CD8-positive, alpha-beta memory T cell (primary cell): ENCODE measurements at places on chromosomes 7 and 10. TPM values are rescaled to one million over a fixed set of nuclear protein-coding genes. Genes with fewer than 3 reads are reported as not detected.

DNA sequence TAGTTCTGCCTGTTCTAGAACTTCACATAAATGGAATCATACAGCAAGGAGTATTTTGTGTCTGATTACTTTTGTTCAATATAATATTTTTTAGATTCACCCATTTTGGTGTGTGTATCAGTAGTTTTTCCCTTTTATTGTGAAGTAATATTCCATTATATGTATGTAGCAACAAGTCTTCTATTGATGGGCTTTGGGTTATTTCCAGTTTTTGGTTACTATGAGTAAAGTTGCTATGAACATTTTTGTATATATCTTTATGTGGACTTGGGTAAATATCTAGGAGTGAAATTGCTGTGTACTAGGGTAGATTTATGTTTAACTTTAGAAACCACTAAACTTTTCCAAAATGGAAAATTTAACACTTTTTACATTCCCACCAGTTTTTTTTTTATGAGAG, 35.7 kb downstream of the ADK start:
- DNase-seq = no peak
- no peaks in the 10 kb centered on the region for H3K36me3 ChIP-seq
- H3K27me3 ChIP-seq = no peaks in the 10 kb centered on the region

DNA sequence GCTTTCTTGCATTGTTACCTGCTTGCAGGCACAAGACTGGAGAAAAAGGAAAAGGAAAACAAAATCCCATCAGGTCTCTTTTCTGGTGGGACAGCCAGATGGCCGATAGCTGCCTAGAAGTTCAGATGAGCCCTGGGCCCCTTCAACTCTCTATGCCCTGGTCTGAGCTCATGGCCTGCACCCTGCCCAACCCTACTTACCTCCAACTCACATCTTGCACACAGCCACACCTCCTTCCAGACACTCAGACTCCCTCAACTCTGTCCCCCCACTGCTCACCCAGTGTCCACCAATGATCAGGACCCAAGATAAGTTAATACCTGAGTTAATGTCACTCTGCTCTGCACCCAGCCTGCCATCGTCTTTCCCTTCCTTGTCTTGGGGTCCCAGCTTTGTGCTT, 10.9 kb downstream of the RBP3 start:
- H3K27ac ChIP-seq = no peak overlapping the region
- H3K36me3 ChIP-seq = no peaks in the 10 kb centered on the region
- no peaks in the 10 kb centered on the region for H3K4me1 ChIP-seq
- no peak overlapping the region for H3K4me3 ChIP-seq

- DNase-seq = no peak
- no peaks in the 10 kb centered on the region for H3K4me1 ChIP-seq
- no peaks in the 10 kb centered on the region for H3K27me3 ChIP-seq
- H3K27ac ChIP-seq = no peak overlapping the region
- H3K36me3 ChIP-seq = no peaks in the 10 kb centered on the region
Observed at GRCh38 chr10:78267598-78267997, 233.9 kb downstream of the RPS24 start.

- no peak for DNase-seq
- no peaks in the 10 kb centered on the region for H3K4me1 ChIP-seq
- no peaks in the 10 kb centered on the region for H3K36me3 ChIP-seq
- no peak overlapping the region for H3K4me3 ChIP-seq
- H3K27me3 ChIP-seq = no peaks in the 10 kb centered on the region
- H3K27ac ChIP-seq = no peak overlapping the region
Observed at GRCh38 chr10:78953113-78953798, 115.5 kb upstream of the ZMIZ1 start.

DNA sequence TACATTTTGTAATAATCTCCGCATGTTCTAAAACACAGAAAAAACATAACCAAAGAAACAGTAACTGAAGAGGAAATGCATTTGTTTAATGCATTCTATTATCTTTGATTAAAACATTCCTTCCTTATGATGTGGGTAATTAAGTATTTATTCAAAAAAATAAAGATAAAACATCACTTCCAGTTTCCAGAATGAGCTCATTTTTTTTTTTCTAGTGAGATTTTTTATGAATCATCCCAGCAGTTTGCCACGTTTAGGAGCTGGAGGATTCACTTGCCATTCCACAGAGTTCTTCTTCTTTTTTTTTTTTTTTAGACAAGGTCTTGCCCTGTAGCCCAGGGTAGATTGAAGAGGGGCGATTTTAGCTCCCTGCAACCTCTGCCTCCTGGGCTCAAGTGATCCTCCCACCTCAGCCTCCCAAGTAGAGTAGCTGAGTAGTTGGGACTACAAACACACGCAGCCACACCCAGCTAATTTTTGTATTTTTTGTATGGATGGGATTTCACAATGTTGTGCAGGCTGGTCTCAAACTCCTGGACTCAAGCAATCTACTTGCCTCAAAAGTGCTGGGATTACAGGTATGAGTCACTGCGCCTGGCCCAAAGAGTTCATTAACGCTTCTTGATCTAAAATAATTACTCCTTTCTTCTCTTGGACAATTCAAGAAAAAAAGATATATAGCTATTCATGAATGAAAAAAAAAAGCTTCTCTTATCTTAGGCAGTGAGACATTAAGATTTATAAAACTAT, 177.3 kb downstream of the DKK1 start:
- no peaks in the 10 kb centered on the region for H3K27me3 ChIP-seq
- H3K4me3 ChIP-seq = no peak overlapping the region
- no peak overlapping the region for H3K27ac ChIP-seq

GRCh38 chr7:27185013-27185853, at the start of gene HOXA11:
Gene HOXA11, minus strand, starts transcription at chr7:27185232. Its CDS starts 88 bp downstream, at chr7:27185144.
- peaks cover 54% of the 10 kb centered on the region for H3K4me1 ChIP-seq
- no peak within 1 kb of the TSS for H3K27ac ChIP-seq
- no peak for DNase-seq

Gene NPSR1
- not detected for total RNA-seq

Gene OR6B1
- total RNA-seq = not detected

Gene IGFBP3
- total RNA-seq = 4.5 TPM

Gene GPR15LG
- total RNA-seq = not detected
